ENCODE measurements at places on chromosomes 7 and 10.
A peak's percentile ranks its signal among the peaks of the same experiment; 100 is the strongest.

- peaks cover 77% of the 10 kb centered on the region for H3K4me1 ChIP-seq
- no peaks in the 10 kb centered on the region for H3K27me3 ChIP-seq
- peaks cover 17% of the 10 kb centered on the region for H3K36me3 ChIP-seq
- peak overlapping the region; percentile 79 for H3K27ac ChIP-seq
- no peak overlapping the region for H3K4me3 ChIP-seq
- DNase-seq, result no peak
These were observed 33.4 kb upstream of the SH2D4B start for GRCh38 chr10:80504158-80504811.

DNA sequence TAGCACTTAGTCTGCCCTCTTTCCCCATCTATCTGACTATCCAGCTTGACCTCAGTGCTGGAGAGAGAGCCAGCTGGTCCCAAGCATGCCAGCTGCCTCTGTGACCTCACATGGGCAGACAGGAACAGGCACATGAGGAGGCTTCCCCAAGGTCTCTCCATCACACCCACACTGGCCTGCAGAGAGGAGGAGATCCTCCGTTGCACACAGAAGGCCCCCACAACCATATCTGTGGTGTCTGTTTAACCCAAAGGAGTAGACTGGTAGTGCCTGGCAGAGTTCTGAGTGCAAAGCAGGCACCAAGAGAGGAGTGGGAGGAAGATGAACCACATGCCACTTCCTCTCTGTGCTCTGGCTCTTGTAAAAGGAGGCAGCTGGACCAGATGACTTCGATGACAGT, 4.8 kb upstream of the ANK3 start:
- H3K27ac ChIP-seq, result no peak overlapping the region
- H3K36me3 ChIP-seq, result no peaks in the 10 kb centered on the region
- H3K27me3 ChIP-seq, result no peaks in the 10 kb centered on the region
- H3K4me3 ChIP-seq, result no peak overlapping the region
- DNase-seq, result no peak
- peaks cover 9% of the 10 kb centered on the region for H3K4me1 ChIP-seq

DNA sequence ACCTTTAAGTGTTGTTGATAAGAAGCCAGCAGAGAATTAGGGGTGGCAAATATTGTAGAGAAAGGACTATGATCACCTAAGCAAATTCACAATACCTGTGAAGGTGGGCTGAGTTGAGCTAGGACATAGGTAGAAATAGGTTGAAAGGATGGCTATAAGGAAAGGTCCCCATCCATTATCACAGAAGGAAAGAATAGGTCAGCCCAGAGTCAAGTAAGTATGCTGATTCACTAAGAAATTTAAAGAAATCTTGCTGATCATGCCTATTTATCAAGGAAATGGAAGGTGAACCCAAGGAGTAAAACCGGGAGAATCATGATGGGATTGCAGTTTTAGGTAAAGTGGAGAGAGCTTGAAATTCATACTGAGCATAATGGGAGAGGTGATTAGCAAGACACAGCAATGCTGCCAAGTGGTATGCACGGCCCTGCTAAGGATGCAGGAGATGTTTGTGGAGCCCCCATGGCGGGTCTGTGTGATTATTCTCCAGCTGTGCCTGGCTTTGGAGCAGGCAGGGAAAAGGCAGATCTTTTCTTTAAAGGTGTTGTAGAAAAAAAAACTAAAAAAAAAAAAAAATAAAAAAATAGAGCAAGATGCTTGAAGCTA, 399.4 kb downstream of the PLXDC2 start:
- no peak overlapping the region for H3K27ac ChIP-seq
- no peak overlapping the region for H3K4me3 ChIP-seq
- H3K4me1 ChIP-seq, result no peaks in the 10 kb centered on the region
- no peak for DNase-seq

DNA sequence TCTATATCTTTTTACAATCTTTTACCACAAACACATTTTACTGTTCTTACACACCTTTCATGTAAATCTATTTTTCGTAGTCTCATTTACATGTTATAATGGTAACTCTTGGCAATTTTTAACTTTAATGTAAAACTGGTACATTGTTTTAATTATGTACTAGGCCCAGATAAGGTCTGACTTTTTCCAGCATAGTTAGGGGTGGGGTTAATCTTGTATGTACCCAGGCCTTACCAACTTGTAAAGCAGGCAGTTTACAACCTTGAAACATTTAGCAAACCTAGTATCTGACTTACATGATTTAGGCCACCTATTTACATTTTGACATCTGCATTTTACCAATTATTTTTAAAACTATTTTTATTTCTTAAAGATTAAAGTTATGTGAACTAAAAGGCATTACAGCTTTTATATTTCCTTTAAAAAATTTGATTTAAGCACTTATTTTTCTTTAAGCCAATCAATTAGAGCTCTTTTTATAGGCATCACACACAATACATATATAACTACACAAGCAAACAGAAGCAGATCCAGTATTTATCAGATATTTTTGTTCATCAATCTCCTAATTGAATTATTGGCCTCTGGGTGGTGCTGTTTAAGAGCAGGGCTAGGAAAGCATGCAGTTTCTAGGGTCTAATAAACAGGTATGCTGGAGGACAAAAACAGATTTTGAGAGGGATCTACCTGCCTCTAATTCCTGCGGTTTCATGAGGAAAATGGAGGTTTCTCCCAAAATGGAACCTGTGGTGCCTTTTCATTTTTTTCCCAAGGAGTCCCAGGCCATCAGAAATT, 19.7 kb upstream of the CROT start:
- no peaks in the 10 kb centered on the region for H3K36me3 ChIP-seq
- no peak overlapping the region for H3K4me3 ChIP-seq
- no peaks in the 10 kb centered on the region for H3K27me3 ChIP-seq
- no peak overlapping the region for H3K27ac ChIP-seq
- no peak for DNase-seq

GRCh38 chr7:43114458-43114780, 2.0 kb downstream of the HECW1 start:
- no peak for DNase-seq
- no peaks in the 10 kb centered on the region for H3K36me3 ChIP-seq
- no peak overlapping the region for H3K4me3 ChIP-seq
- no peak overlapping the region for H3K27ac ChIP-seq
- H3K27me3 ChIP-seq, result peaks cover 10% of the 10 kb centered on the region

All from vagina (tissue), 2 donors.